ENCODE measurements at places on chromosomes 7 and 10.
A peak's percentile ranks its signal among the peaks of the same experiment; 100 is the strongest.

GRCh38 chr10:12455766-12456165 lies 106.4 kb downstream of the CAMK1D start:
- DNase-seq: no peak

GRCh38 chr10:28652703-28653102 lies 24.6 kb upstream of the BAMBI start:
- no peak for DNase-seq

DNA sequence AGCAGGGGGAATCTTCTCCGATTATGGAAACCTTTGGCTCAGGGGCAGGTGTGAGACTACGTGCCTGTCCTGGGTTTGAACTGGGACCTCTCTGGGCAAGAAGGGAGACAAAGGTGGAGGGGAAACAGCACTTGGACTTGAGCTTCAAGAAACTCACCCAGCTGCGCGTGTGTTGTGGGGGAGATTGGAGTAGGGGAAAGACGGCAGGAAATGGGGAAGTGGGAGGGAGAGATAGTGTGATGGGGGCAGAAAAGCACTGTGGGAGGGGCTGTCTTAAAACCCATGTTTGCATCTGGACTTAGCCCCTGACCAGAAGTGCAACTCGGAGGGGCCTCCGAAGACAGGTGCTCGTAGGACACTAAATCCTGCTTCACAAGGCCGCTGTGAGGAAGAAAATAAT lies 107.0 kb downstream of the HIP1 start:
- peak; percentile 73 for DNase-seq

DNA sequence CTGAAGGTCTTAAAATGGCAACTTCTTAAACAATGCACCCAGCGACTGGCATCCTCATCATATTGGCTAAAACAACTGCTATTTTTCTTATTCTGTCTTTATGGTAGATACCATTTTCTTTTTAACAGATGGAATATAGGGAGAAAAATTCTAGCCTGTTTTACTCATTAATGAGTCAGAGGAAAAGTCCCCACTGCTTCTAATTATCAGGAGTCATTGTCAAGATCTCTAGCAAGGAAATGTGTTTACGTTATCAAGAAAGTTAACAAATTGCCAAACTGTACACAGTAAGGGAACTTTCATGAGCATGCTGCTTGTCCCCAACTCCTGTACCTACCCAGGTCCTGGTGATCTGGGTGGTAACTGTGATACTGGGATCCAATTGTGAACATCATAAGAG lies 117.7 kb upstream of the KIAA1217 start:
- DNase-seq: no peak

GRCh38 chr10:12685261-12686058 lies 316.1 kb downstream of the CCDC3 start:
- DNase-seq: no peak

- no peak for DNase-seq
Observed at GRCh38 chr7:35529713-35530112, 165.2 kb downstream of the HERPUD2 start.

GRCh38 chr10:79266543-79267312 lies 80.5 kb upstream of the PPIF start:
- DNase-seq: peak; percentile 76

- DNase-seq: no peak
Observed at GRCh38 chr10:90319188-90319914, 538.5 kb downstream of the HTR7 start.

- peak; percentile 27 for DNase-seq
Observed at GRCh38 chr7:137169282-137169698, 174.2 kb downstream of the PTN start.

DNA sequence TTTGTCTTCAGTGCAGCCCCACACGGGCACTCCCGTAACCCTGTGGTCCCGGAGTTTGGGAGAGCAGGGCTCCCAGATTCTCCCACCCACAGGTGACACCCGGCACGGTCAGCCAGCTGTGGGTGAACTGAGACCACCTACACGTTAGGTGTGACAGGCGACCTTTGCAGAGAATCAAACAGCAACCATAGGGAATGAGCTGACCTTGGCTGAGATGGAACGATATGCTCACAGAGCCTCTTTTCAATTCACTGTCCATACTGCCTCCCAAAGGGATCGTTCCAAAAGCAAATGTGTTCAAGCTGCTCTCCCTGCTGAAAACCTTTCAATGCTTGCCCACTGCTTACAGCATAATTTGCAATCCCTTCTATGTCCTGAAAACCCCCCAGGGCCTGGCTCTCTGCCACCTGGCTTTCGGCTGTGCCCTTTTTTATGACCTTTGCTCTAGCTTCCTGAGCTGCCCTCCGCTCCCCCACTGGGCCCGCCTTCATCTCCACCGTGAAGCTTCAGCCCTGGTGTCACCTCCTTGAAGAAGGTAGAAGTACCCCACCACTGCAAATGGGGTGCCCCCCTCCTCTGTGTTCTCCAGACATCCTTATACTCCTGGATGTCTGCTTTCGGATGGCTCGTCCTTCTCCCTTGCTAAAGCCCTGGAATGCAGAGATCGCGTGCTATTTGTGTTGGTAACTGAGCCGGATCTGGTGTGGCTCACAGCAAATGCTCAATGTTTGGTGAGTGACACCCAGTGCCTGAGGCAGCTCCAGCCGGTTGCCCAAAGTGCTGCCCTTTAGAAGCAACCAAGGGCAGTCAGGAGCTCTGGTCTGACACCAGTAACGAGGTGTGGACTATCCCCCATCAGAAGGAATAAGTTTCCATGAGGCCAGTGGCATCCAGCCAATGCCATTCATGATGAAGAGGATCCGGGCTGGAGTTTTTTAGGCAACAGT lies 90.4 kb downstream of the KIAA1549 start:
- DNase-seq: no peak

DNA sequence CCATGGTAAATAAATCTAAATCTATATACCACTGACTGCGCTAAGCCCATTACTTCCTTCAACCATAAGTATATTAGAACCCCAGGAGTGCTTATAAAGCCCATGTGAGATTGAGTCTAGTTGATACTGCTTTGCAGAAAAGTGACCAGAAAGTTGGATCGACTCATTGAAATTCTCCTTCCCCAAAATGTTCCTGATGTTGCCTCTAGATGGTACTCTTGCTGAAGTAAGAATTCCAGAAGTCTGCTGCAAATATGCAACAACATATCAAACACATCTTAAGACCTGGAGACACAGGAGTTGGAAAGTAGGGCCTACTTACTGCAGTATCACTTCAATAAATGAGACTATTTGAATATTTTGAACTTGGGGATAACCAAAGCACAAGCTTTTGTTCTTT lies 550.8 kb downstream of the IPMK start:
- DNase-seq: peak; percentile 4

DNA sequence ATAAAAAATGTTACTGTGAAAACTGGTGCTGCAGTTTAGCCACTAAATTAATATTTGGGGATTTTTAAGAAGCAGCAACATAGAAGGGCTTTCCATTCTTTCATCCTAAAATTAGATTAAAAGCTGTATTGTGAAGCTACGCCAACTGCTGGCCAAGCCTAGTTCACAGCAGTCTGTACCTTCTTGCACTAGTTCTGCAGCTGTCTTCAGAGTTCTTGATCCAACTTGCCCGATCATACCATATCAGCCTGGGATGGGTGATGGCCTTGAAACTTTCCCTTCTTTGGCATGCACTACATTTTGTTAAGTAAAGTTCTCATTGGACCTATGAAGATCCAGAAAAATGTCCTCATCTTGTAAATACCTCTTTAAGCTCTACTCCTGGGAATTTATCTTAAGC lies 20.3 kb upstream of the PANK1 start:
- no peak for DNase-seq

GRCh38 chr10:102408728-102409603 lies 9.6 kb downstream of the PSD start:
- peak; percentile 33 for DNase-seq

DNA sequence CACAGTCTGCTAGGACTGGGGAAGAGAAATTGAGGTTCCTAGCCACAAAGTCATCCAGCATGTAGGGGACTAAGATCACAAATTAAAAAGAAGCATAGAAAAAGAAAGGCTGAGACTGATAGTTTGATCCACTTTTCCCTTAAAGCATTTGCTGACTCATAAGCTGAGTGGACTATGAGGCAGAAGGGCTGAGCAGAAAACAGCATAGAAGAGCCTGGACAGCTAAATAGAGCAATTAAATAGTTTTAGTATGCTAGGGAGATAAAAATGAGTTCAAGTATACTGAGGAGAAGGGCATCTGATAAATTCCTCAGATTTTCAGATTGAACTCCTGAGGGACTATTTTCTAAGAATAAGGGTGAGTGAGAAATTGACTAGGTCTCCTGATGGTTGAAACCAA lies 155.9 kb upstream of the EGR2 start:
- DNase-seq: no peak

GRCh38 chr7:23468526-23469149 lies 1.7 kb downstream of the IGF2BP3 start:
- no peak for DNase-seq

DNA sequence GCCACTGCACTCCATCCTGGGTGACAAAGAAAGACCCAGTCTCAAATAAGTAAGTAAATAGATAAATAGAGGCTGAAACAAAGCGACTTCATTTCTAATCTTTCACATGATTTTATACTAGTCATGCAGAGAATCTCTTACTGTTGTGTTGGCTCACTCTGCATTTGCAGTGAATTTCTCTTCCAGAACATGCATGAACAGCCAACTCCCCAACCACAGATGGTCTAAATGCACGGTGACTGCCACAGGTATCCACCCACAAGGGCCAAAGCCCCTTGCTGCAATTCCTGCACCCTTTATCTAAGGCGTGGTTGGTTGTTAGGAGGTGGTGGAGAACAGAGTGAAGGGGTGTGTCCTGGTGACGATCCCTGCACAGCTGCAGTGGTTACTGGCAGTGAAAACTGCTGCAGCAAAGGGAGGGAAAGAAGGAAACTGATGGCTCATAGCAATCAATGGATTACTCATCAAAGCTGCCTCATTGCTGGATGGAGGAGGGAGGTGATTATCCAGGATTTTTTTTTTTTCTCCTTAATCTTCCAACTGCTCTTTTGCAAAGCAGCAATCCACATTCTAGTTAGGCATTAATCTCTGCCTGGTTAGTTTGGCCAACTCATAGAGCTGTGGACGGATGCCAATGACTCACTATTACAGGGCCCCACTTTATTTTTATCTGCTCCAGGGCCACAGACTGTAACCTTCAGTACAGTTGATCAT lies 50.6 kb downstream of the PRTFDC1 start:
- peak; percentile 85 for DNase-seq

DNA sequence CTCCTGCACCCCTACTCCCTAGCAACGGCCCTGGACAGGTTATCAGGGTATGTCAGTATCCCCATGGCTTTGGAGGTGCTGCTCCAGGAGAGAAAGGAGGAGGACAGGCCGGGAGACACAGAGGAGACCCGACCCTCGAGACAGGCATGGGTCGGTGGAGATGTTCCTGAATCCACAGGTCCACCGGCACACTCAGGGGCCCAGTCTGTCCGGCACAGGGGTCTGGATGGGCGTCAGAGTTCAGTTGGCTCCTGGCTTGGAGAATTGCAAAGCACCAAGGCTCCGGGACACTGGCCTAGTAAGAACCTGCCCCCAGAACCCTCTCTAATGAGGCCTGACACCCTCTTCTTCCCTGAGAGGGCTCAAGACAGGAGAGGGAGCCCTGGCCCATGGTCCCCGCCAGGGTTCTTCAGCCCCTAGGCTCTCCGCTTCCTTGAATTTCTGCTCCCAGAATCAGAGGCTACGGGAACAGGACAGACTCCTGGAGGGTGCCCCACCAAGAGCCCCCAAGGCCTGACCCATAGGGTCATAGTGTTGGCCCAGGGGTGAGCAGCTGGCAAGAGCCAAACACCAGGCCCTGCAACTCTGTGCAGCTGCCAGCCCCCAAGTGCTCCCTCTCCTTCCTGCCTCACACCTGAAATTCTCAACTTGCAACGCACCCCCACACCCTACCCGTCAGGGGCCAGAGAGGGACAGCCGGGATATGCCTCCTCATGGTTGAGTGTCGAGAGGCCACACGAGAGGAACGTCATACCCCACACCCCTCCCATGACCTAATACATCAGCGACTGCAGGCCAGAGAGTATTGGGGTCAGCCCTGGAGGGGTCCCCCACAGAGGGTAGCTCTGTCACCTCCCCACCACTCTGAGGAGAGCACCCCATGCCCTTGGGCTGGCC lies 5.5 kb upstream of the IRF5 start:
- no peak for DNase-seq

GRCh38 chr10:16728266-16728665 lies 89.0 kb downstream of the RSU1 start:
- DNase-seq: no peak

- DNase-seq: no peak
Observed at GRCh38 chr10:60390224-60390626, 550 bp upstream of the ANK3 start.

DNA sequence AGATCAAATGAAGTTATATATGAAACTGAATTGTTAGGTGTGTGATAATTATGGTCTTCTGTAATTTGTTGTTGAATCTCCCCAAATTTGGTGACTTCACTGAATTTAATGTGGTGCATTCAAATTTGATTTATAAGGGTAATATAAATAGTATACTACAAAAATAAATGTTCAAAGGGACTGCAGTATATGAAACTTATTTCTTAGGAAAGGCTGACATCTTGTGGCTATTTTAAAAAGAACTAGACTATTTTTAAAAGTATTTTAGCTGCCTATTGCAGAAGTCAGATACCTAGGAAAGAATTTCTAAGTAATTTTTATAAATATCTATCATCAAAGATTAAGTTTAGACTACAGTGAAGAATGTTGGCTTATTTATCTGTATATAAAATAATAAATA lies 36.6 kb downstream of the ATRNL1 start:
- peak; percentile 68 for DNase-seq

DNA sequence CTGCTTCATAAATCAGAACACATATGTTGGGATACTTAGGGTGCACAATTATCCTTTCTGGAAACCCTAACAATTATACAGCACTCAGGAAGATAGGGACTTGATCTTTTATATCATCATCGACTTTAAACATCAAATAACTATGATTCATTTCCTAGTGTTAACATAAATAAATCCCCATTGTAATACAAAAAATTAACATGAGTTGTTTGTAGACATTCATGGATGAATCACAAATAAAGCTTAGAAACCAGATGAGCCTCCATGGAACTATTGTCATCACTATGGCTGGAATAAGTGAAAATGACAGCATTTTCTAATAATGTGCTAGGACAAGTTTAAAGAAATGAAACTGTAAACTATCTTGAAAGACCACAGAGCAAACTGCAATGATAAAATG lies 821.7 kb downstream of the GATA3 start:
- no peak for DNase-seq

- DNase-seq: no peak
Observed at GRCh38 chr10:28169525-28169924, 133.3 kb downstream of the MPP7 start.

- no peak for DNase-seq
Observed at GRCh38 chr10:110036640-110037039, 28.9 kb downstream of the ADD3 start.

DNA sequence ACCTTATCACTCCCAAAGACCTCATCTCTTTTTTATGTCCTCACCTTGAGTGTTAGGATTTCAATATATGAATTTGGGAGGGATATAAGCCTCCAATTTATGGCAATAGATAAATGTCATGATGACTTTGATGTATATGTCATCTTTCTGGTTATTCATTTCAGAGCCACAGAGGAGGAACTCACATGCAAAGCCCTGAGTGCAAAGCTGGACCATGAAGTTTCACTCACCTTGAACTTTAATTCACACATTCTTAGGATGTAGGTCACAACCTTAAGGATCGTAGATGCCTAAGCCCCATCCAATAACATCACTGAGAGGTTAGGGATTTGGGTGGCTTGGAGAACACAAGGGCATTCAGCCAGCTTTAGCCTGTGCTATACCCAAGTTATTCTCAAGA lies 81.9 kb upstream of the ZPBP start:
- DNase-seq: no peak

GRCh38 chr7:118948508-118948907 lies 724.0 kb downstream of the ANKRD7 start:
- no peak for DNase-seq
